ENCODE measurements at places on chromosomes 1 and 21. TPM values are rescaled to one million over a fixed set of nuclear protein-coding genes. Genes with fewer than 3 reads are reported as not detected.

DNA sequence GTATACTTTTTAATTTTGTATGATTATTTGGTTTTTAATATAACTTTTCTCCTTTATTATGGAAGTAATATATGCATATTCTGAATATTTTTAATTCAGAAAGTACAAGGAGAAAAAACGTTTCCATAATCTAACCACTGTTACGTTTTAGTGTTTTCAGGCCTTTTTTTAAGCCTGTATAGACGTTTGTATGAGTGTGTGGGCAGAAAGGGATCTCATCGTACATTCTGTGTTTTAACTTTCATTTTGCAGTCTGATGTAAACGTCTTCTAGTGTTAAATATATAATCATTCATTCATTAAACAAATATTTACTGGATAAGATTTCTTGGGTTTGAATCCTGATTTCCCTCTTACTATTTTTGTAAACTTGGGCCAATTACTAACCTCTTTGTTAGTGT lies 38.0 kb upstream of the PLEKHO1 start:
- H3K4me3 ChIP-seq, result no peak overlapping the region
- H3K36me3 ChIP-seq, result peaks cover 23% of the 10 kb centered on the region
- DNase-seq, result no peak
- no peak overlapping the region for H3K27ac ChIP-seq
- H3K4me1 ChIP-seq, result peaks cover 28% of the 10 kb centered on the region
- H3K27me3 ChIP-seq, result no peaks in the 10 kb centered on the region

Gene SCNM1
- polyA plus RNA-seq, result 62.2 TPM

DNA sequence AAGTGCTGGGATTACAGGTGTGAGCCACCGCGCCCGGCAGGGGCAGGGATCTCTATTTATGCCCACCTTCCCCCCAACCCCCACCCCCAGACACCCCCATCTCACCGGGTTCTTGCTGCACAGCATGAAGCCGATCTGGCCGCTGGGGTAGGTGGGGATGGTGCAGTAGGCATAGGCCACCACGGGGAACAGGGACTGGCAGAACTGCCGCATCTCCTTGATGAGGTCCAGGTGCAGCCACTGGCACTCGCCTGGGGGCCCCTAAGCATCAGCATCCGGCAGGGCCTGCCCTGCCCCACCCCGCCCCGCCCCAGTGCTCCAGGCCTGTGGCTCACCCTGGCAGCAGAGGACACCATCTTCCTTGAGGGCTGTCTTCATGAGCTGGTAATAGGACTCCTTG lies 4.1 kb downstream of the SRM start:
- no peak overlapping the region for H3K27ac ChIP-seq
- H3K27me3 ChIP-seq, result no peaks in the 10 kb centered on the region
- H3K4me1 ChIP-seq, result peaks cover 10% of the 10 kb centered on the region

DNA sequence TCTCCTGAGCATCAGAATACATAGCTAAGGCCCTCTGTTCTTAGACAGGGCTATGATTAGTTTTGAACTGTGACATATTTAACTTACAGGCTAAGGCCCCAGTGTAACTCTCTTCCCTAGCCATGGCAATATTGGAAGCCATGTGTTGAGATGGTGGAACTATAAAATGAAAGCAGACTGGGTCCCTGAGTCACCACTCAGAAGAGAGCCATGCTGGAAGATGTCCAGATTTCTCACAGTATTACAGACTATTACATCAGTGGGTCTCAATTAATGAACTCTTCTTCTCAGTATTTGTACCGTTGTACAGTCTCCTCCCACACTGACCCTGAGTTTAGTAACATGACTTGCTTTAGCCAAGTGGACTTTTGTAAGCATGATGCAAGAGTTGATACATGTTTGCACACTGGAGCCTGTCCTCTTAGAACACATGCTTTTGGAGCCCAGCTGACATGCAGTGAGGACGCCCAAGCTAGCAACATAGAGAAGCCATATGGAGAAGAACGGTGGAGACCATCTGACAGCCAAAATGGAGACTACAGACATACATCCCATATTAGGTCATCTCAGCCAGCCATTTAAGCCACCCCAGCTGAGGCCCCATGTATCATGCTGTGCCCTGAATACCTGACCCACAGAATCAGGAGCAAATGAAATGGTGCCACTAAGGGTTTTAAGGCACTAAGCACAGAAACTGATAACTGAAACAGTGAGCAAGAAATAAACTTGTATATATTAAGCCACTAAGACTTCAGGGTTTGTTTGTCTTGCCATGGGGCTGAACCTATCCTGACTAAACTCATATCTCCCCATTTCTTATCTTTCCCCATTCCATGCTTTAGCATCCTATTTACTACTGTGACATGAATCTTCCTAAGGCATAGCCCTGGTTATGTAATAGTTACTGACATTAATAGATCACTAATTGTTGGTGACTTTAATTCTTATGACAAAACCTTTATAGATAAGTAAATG lies 24.4 kb downstream of the TBX15 start:
- H3K27ac ChIP-seq, result no peak overlapping the region
- no peak for DNase-seq
- no peak overlapping the region for H3K4me3 ChIP-seq
- no peaks in the 10 kb centered on the region for H3K36me3 ChIP-seq
- peaks cover 8% of the 10 kb centered on the region for H3K27me3 ChIP-seq
- H3K4me1 ChIP-seq, result peaks cover 21% of the 10 kb centered on the region

Gene TDRD5
- not detected for polyA plus RNA-seq

Gene EPHA2
- not detected for polyA plus RNA-seq

Gene SLAMF7
- not detected for polyA plus RNA-seq

DNA sequence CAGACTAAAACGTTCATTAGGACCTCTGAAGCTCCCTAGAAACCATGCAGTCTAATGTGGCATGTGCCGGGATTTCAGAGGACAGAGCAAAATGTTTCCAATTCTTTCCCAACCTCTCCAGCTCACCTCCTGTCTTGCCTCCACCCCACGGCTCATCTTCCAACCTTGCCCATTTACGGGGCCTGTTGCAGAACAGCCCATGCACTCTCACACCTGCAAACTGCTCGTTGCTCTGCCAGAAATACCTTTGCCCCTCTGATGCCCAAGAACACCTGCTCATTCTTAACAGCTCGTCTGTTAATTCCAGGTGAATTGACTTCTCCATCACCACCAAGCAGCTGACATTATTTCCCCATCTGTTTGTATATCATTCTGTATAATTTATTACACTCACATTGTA lies 53.9 kb upstream of the LBR start:
- H3K36me3 ChIP-seq, result no peaks in the 10 kb centered on the region
- H3K4me3 ChIP-seq, result no peak overlapping the region
- no peak for DNase-seq
- peak overlapping the region; percentile 72 for H3K27ac ChIP-seq

- H3K27me3 ChIP-seq, result peaks cover 4% of the 10 kb centered on the region
- no peaks in the 10 kb centered on the region for H3K4me1 ChIP-seq
- H3K4me3 ChIP-seq, result no peak overlapping the region
These were observed 23.9 kb downstream of the RAB3B start for GRCh38 chr1:51966559-51966958.

Gene TATDN3
- 42.0 TPM for polyA plus RNA-seq

DNA sequence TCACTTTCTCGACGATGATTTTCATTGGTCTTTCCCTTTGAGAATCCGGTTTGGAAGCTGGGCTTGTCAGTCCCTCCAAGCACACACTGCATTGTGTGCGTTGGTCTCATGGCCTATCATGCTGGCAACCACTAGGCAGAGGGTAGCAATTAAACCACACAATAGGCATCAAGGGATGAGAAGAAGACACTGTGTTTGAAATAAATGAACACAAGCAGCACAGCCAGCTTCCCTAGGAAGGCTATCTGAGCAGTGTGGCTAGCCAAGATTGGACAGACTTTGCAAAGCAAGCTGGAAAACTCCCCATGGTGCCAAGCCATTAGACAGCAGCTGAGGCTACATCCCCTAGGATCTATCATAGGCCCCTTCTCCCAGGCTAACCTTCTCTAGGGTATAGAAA lies 288.7 kb downstream of the NUF2 start:
- no peaks in the 10 kb centered on the region for H3K27me3 ChIP-seq
- H3K4me1 ChIP-seq, result no peaks in the 10 kb centered on the region
- DNase-seq, result no peak
- no peak overlapping the region for H3K4me3 ChIP-seq
- no peak overlapping the region for H3K27ac ChIP-seq

Gene ACOT7
- polyA plus RNA-seq, result 2.6 TPM

Gene HJV
- polyA plus RNA-seq, result not detected
